Sigmoid colon (tissue), 7 donors: ENCODE measurements at places on chromosomes 5 and 9. TPM values are rescaled to one million over a fixed set of nuclear protein-coding genes. Genes with fewer than 3 reads are reported as not detected.

Gene IFNA21
- not detected for total RNA-seq

Gene SPAG8
- 1.4 TPM for total RNA-seq

DNA sequence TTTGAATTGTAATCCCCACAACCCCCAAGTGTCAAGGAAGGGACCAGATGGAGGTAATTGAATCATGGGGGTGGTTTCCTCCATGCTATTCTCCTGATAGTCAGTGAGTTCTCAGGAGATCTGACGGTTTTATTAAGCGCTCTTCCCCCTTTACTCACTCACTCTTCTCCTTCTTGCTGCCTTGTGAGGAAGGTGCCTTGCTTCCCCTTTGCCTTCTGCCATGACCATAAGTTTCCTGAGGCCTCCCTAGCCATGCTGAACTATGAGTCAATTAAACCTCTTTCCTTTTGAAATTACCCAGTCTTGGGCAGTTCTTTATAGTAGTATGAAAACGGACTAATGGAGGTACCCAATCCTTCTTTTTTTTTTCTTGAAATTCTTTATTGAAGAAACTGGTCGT, 2.2 kb upstream of the CEP120 start:
- H3K4me1 ChIP-seq: peaks cover 20% of the 10 kb centered on the region
- H3K4me3 ChIP-seq: no peak overlapping the region
- H3K27me3 ChIP-seq: no peaks in the 10 kb centered on the region
- no peak for DNase-seq
- no peak overlapping the region for H3K27ac ChIP-seq

DNA sequence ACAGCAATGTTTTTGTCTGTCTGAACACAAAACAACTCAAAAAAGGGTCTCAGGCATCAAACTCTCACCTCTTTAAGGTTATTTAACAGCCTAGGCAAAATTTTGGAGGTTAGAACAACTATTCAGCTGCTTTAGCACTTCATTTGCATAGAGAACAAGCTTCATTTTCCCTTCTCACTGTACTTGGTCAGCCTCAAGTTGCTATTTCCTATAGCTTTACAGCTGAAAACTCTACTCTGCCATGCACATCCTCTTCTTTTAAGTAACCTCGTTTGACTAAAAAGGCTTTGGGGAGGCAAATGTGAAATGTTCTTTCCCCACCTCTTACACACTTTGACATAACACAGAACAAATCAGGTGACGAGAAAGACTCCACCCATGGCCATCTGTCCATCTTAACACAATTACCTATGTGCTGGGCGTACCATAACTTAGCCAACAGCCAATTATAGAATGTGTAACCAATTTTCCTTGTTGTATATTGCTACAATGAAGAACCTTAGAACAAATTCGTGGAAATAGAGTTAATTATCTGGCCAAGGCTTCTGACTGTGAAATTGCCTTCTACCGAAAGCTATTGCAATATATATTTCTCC, 195.7 kb downstream of the DCP2 start:
- no peak overlapping the region for H3K27ac ChIP-seq
- H3K4me3 ChIP-seq: no peak overlapping the region
- H3K4me1 ChIP-seq: no peaks in the 10 kb centered on the region

GRCh38 chr9:78707481-78707991, 410.6 kb downstream of the PSAT1 start:
- H3K27me3 ChIP-seq: no peaks in the 10 kb centered on the region
- no peak overlapping the region for H3K27ac ChIP-seq
- DNase-seq: no peak
- H3K4me1 ChIP-seq: no peaks in the 10 kb centered on the region
